MCF 10A (cell line): ENCODE measurements at places on chromosomes 6 and 20. TPM values are rescaled to one million over a fixed set of nuclear protein-coding genes. Genes with fewer than 3 reads are reported as not detected.
A peak's percentile ranks its signal among the peaks of the same experiment; 100 is the strongest.

Gene FAM8A1
- total RNA-seq: 12.7 and 14.4 TPM in 2 replicates

DNA sequence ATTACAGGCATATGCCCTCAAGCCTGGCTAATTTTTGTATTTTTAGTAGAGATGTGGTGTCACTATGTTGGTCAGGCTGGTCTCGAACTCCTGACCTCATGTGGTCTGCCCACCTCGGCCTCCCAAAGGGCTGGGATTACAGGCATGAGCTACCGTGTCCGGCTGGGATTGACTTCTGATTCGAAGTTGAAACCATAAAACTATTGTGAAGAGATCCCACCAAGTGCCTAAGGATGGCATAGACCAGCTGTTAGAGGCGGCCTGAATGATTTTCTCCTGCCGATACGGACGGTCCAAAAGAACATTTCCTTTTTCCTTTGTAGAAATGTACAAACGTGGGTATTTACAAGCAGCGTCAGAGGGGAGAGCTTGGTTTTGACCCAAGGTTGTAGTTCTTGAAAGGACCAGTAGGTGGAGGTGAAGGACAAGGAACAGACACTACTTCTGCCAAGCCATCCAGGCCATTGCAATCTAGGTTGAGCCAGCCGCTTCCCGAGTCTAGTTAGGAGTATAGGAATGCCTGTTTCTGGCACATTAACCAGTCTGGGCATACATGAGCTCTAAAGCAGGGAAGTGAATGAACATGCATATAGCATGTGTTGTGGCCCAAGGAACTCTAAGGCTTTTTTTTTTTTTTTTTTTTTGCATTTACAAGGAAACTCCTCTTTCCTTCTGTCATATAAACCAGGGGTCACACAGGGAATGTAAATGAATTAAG, 29.0 kb downstream of the MOCS3 start:
- H3K4me1 ChIP-seq: peaks cover 12% of the 10 kb centered on the region
- H3K4me3 ChIP-seq: no peak overlapping the region
- H3K27me3 ChIP-seq: no peaks in the 10 kb centered on the region
- peak; percentile 90 for DNase-seq
- H3K36me3 ChIP-seq: no peaks in the 10 kb centered on the region

DNA sequence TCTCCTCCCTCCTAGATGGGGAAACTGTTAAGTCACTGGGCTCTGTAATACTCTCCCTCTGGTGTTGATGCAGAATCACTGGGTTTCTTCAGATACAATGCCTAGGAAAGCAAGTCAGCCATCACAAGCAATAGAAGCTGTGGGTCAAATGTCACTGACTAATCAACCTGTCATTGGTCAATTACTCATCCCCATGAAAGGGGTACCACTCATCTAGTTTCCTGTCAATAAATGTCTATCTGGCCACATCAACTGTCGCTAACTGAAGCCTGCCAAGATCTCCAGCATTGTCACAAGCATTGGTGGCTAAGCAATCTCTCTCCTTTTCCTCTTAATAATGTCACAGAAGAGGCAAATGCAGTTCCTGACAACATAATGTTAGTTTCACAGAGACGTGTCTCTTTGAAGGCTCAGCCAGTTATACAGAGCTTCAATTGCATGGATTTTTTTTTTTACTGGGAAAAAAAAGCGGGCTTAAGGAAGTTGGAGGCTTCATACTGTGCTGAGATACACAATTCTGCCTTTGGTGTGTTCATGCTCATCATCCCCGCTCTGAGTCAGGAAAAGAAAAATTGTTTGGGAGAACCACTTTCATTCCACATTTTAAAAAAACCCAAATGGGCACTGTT, 355.9 kb downstream of the BTBD9 start:
- H3K4me3 ChIP-seq: no peak overlapping the region
- no peaks in the 10 kb centered on the region for H3K27me3 ChIP-seq
- no peaks in the 10 kb centered on the region for H3K36me3 ChIP-seq
- no peak for DNase-seq
- no peak overlapping the region for H3K27ac ChIP-seq

DNA sequence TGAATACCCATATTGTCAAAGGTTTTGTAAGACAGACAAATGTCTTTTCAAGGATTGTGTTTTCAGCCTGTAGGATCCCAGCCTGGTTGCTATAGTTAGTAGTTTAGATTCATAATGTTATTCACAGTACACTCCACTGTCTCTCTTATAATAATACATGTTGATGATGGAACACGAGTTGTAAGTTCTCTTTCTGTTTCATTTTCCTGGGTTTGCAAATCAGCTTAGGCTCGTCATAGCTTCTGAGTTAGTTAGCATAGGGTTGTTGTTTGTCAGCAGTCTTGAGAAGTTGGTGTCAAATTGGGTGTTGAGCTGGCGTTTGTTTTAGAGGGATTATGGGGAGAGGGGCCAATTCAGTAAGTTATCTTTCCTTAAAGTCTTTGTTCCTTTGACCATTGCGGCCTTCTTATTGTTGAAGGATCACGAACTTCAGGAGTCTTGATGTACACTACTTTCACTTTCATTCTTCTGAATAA, 45.8 kb downstream of the QKI start:
- H3K27ac ChIP-seq: peak overlapping the region; percentile 73
- H3K36me3 ChIP-seq: peaks cover 30% of the 10 kb centered on the region
- H3K4me3 ChIP-seq: peak overlapping the region; percentile 70

Gene SLC22A3
- total RNA-seq: 0.09 and 0.20 TPM in 2 replicates

DNA sequence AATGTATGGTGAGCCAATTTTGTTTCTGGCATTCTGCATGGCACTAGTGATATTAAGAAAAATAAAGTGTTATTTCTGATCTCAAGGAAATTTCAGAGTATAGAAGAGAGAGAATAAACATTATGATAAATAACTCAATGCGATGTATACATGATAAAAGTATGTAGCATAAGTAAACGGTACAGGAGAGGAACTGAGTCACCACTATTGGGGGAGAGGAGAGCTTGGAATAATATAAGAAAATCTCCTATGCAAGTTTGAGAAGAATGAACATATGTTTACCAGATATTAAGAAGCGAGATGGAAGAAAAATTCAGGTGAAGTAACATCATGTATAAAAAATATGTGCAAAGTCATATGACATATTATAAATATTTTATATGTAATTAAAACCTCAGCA, 1230.3 kb upstream of the CITED2 start:
- H3K36me3 ChIP-seq: no peaks in the 10 kb centered on the region
- no peak overlapping the region for H3K27ac ChIP-seq
- no peak overlapping the region for H3K4me3 ChIP-seq
- H3K4me1 ChIP-seq: no peaks in the 10 kb centered on the region
- H3K27me3 ChIP-seq: no peaks in the 10 kb centered on the region

Gene DAAM2
- total RNA-seq: not detected in 2 replicates

DNA sequence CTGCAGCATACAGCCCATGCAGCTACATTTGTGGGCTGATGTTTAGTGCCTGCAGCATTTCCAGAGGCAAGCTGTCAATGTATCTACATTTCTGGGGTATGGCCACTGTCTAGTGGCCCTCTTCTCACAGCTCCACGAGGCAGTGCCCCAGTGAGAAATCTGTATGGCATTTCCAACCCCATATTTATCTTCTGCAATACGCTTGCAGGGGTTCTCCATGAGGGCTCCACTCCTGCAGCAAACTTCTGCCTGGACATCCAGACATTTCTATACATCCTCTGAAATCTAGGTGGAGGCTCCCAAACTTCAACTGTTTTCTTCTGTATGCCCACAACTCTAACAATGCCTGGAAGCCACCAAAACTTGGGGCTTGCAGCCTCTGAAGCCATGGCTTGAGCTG, 502.3 kb downstream of the C6orf118 start:
- no peaks in the 10 kb centered on the region for H3K36me3 ChIP-seq
- H3K27ac ChIP-seq: no peak overlapping the region
- no peaks in the 10 kb centered on the region for H3K27me3 ChIP-seq
- no peak overlapping the region for H3K4me3 ChIP-seq

GRCh38 chr20:17228624-17229061, 1.8 kb downstream of the PCSK2 start:
- DNase-seq: no peak
- H3K27me3 ChIP-seq: peaks cover 61% of the 10 kb centered on the region
- H3K36me3 ChIP-seq: no peaks in the 10 kb centered on the region
- H3K4me3 ChIP-seq: no peak overlapping the region
- H3K4me1 ChIP-seq: no peaks in the 10 kb centered on the region
- H3K27ac ChIP-seq: no peak overlapping the region

GRCh38 chr6:63882208-63882607, 246.6 kb downstream of the PHF3 start:
- H3K27ac ChIP-seq: no peak overlapping the region
- H3K27me3 ChIP-seq: no peaks in the 10 kb centered on the region
- no peak overlapping the region for H3K4me3 ChIP-seq
- no peaks in the 10 kb centered on the region for H3K36me3 ChIP-seq
- no peak for DNase-seq

DNA sequence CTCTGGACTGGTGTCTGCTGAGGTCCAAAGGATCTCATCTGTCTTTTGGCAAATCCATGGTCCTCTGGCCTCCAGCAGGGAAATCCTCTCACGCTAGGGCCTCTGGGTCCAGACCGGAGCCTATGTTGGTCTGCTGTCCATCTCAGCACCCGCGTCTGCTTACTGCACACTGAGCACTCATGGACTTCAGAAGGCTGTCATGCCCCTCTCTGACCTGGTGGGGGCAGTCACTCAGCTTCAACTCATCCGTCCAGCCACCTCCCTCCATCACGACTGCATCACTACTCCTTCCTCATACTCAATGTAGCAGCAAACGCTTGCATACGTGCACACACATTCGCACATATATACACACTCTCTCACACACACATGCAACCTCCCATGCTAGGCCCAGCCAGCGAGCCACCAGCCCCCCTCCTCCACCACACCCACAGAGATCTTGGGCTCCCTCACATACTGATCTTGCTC, 33.3 kb downstream of the GABRR2 start:
- H3K4me3 ChIP-seq: no peak overlapping the region
- peaks cover 69% of the 10 kb centered on the region for H3K27me3 ChIP-seq
- no peak overlapping the region for H3K27ac ChIP-seq

DNA sequence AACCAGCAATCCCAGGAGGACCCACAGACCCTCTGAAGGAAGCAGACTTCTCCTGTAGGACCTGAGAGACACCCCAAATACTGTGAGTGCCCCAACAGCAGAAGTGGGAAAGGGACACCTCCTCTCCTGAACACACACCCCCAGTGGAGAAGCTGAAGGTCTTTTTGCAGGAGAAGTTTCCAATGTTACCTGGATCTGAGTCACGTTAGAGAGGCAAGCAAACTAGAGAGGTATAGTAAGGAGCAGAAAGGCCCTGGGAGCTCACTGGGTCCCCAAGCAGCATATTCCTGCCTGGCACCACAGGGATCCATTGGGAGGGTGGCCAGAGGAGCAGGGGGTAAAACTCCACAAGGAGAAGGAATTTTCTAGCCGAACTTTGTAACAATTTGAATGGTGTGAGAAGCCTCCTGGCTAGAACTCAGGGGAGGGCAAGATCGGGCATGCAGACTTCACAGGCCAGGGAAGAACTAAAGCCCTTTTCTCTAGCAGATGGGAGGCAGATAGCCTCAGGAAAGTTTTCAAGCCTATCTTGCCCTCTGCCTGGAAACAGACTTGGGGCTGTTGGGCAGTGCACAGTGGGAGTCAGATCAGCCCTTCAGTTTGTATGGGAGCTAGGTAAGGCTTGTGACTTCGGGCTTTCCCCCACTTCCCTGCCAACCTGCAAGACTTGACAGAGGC, 68.2 kb upstream of the SSTR4 start:
- no peaks in the 10 kb centered on the region for H3K36me3 ChIP-seq
- H3K27ac ChIP-seq: peak overlapping the region; percentile 71
- DNase-seq: peak; percentile 53
- no peaks in the 10 kb centered on the region for H3K27me3 ChIP-seq
- no peak overlapping the region for H3K4me3 ChIP-seq
- peaks cover 14% of the 10 kb centered on the region for H3K4me1 ChIP-seq

Gene LBP
- not detected in 2 replicates for total RNA-seq

- no peaks in the 10 kb centered on the region for H3K27me3 ChIP-seq
- H3K4me1 ChIP-seq: peaks cover 12% of the 10 kb centered on the region
- H3K36me3 ChIP-seq: peaks cover 65% of the 10 kb centered on the region
- no peak for DNase-seq
Measured at GRCh38 chr6:7904654-7905319, 5.8 kb downstream of the TXNDC5 start.

Gene CST5
- total RNA-seq: not detected in 2 replicates

Gene ALDH8A1
- 1.1 and 2.0 TPM in 2 replicates for total RNA-seq

- no peak overlapping the region for H3K4me3 ChIP-seq
- no peaks in the 10 kb centered on the region for H3K4me1 ChIP-seq
- H3K27me3 ChIP-seq: no peaks in the 10 kb centered on the region
- DNase-seq: no peak
- no peak overlapping the region for H3K27ac ChIP-seq
Measured at GRCh38 chr6:51456282-51456681, 631.1 kb downstream of the PKHD1 start.

GRCh38 chr6:47358440-47359225, 48.9 kb upstream of the TNFRSF21 start:
- no peak overlapping the region for H3K27ac ChIP-seq
- H3K36me3 ChIP-seq: no peaks in the 10 kb centered on the region
- no peaks in the 10 kb centered on the region for H3K27me3 ChIP-seq
- no peak for DNase-seq
- H3K4me3 ChIP-seq: no peak overlapping the region
- H3K4me1 ChIP-seq: peaks cover 2% of the 10 kb centered on the region

DNA sequence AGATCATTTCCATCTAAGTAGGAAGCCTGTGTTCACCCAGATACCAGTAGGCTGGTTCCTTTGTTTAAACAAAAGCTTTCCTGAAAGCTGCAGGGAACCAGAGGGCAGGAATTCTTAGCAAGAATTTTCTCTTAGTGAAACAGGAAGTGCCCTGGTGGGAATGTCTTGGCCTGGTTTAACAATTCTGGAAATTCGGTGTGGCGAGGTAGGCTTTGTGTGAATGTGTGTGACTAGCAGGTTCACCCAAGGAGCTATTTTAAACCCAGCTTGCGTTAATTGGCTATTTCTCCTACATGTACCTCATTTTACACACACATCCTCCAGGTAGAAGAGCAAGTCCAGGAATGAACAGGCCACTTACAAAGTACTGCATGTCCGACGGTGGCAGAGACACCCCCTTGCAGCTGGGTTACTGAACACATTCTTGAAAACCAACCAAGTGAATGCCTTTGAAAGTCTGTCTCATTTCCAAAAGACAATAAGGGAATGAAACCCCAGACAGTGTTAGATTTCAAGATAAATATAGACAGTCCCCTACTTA, 64.6 kb downstream of the GFOD1 start:
- H3K27ac ChIP-seq: no peak overlapping the region
- no peaks in the 10 kb centered on the region for H3K27me3 ChIP-seq
- H3K36me3 ChIP-seq: no peaks in the 10 kb centered on the region
- H3K4me3 ChIP-seq: no peak overlapping the region
